ENCODE measurements at places on chromosomes 5 and 9.

GRCh38 chr9:73348471-73348870 is 196.8 kb downstream of the ANXA1 start:
- peak; percentile 9 for DNase-seq

DNA sequence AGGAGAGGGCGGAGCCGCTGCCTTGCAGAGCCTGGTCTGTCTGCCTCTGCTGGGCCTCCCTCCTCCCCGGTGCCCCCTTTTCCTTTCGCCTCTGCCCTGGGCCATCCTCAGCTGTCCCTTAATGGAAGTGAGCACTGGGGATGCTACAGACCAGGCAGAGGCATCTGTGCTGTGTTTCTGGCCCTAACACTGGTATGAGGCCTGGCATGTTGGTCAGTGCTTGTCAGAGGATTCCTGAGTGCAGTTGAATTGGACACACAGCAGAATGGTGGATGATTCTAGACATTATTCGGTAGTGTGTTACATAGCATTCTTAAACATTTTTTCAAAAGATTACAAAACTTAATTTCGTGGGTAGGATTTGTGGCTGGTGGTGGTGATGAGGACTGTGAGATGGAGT is 88.6 kb downstream of the EHMT1 start:
- DNase-seq: no peak

DNA sequence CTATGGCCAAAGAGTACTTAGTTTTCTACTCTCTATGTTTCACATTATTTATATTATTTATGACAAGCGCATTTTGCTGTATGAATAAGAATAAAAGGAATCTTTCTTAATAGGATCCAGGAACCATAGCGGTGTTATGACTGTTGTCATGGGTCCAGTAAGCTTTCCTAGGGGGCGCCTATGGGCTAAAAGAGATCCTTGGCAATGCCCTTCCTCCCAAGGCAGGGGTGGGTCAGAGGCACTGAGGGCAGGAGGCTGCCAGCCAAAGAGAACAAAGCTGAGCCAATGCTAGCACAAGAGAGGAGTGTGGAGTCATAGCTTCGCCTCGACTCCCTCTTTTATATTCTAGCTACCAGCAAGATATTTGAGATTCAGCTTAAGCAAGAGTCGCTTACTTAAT is 98.4 kb upstream of the GNAQ start:
- DNase-seq: peak; percentile 11

GRCh38 chr9:124182741-124183140 is 75.0 kb upstream of the NEK6 start:
- DNase-seq: no peak

DNA sequence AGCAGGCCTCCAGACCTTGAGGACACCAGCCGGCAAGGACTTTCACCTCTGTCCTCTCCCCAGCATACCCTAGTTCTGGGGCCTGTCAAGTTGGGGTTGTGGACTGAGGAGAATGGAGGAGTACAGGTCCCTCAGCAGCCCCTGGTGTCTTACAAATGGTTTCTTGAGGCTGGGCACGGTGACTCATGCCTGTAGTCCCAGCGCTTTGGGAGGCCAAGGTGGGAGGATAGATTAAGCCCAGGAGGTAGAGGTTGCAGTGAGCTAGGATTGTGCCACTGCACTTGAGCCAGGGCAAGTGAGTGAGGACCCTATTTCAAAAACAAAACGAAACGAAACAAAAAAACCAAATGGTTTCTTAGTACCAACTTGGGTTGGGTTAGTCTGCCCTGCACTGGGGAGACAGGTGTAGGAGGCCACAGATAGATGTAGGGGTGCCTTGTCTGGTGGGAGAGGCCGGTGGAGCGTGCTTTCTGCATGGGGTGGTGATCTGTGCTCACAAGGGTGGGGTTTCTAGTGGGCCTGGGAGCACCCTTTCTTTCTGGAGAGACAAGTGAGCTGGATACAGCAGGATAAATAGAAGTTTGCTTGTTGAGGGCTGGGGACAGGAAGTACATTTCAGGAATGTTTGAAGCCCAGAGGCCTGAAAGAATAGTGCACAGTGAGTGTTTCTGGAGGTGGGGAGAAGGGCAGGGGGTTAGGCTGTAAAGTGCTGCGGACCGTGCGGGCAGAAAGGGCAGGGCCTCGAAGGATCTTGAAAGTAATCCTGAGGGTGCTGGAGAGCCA is 37.7 kb upstream of the PSD2 start:
- DNase-seq: peak; percentile 22

DNA sequence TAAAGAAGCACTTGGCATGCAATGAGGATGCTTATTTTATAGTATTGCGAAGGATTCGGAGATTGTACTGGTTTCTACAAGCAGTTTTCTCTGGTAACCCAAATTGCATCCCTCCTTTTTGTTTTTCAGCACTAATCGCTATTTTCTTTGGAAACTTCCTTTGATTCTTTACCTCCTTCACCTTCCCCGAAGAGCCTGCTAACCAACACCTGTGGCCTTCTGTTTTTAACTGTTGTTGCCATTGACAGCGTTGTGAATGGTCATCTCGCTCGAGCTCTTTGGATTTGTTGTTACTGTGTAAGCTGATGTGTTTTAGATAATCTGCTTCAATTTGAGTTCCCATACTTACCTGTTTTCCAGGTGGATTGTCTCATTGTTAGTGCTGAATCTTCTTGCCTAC is 1.1 kb downstream of the CNOT6 start:
- DNase-seq: no peak

- DNase-seq: no peak
Observed at GRCh38 chr9:12667892-12668291, 25.3 kb upstream of the TYRP1 start.

GRCh38 chr9:87535817-87536539 is 38.3 kb downstream of the DAPK1 start:
- no peak for DNase-seq

GRCh38 chr5:136123236-136123768 is 9.3 kb upstream of the SMAD5 start:
- DNase-seq: no peak

- DNase-seq: no peak
Observed at GRCh38 chr5:17267106-17267505, 49.7 kb downstream of the BASP1 start.

Data from EH (cell line).